WTC11 (cell line): ENCODE measurements at places on chromosomes 11 and 22. TPM values are rescaled to one million over a fixed set of nuclear protein-coding genes. Genes with fewer than 3 reads are reported as not detected.
A peak's percentile ranks its signal among the peaks of the same experiment; 100 is the strongest.

DNA sequence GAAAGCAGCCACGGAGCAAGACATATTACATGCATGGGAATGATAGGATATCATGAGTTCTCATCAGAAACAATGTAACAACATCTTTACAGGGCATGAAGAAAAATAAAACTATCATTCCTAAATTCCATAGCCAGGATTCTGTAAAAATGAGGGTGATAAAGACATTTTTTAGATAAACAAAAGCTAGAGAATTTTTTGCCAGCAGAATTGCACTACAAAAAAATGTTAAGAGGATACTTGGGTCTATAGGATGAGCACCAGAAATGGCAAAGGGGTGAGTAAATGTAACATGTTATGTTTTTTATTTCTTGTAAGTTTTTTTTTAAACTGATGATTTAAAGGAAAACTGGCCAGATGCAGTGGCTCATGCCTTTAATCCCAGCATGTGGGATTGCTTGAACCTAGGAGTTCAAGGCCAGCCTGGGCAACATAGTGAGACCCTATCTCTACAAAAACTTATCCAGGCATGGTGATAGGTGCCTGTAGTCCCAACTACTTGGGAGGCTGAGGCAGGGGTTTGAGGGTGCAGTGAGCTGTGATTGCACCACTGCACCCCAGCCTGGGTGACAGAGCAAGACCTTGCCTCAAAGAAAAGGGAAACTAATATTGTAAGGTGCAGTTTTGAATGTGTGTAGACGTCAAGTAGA, 33.2 kb downstream of the TBX1 start:
- H3K36me3 ChIP-seq, result 0 out of 2 replicates have a peak, but pooled peaks cover 3% of the 10 kb centered on the region
- H3K27ac ChIP-seq, result no peak overlapping the region
- no peaks in the 10 kb centered on the region for H3K4me1 ChIP-seq
- no peak overlapping the region for H3K4me3 ChIP-seq

DNA sequence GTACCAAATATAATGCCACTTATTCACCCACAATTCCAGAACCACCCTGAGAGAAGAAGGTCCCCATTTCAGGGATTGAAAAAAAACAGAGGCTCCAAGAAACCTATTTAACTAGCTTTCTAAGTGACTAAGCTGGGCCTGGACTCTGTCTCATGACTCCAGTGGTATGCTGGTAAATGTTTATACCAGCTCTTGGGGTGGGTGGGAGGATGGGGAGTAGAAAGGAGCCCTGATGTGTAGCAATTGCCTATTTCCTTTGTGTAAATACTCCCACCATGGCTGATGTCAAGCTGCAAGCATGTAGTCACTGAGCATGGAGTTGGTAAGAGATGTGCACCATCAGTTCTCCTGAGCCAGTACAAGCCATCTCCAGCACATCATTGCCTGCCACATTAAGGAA, 2.8 kb downstream of the PRG3 start:
- H3K36me3 ChIP-seq, result no peaks in the 10 kb centered on the region
- no peak overlapping the region for H3K4me3 ChIP-seq
- H3K27me3 ChIP-seq, result peaks cover 41% of the 10 kb centered on the region
- no peak for DNase-seq
- no peak overlapping the region for H3K27ac ChIP-seq

GRCh38 chr11:64694821-64695365, 28.1 kb downstream of the NRXN2 start:
- H3K4me1 ChIP-seq, result peaks cover 21% of the 10 kb centered on the region
- no peaks in the 10 kb centered on the region for H3K36me3 ChIP-seq
- peaks cover 49% of the 10 kb centered on the region for H3K27me3 ChIP-seq
- no peak overlapping the region for H3K4me3 ChIP-seq
- H3K27ac ChIP-seq, result no peak overlapping the region

GRCh38 chr22:44760476-44760875, 8.1 kb downstream of the ARHGAP8 start:
- DNase-seq, result no peak
- H3K36me3 ChIP-seq, result peaks cover 14% of the 10 kb centered on the region
- H3K4me3 ChIP-seq, result no peak overlapping the region
- H3K27me3 ChIP-seq, result no peaks in the 10 kb centered on the region; the same call in 1 of the 2 replicates
- no peak overlapping the region for H3K27ac ChIP-seq

- peaks cover 45% of the 10 kb centered on the region for H3K27me3 ChIP-seq
- H3K4me1 ChIP-seq, result peaks cover 13% of the 10 kb centered on the region
- no peaks in the 10 kb centered on the region for H3K36me3 ChIP-seq
- DNase-seq, result peak; percentile 91
- no peak overlapping the region for H3K27ac ChIP-seq
Measured at GRCh38 chr11:2151500-2152257, 9.3 kb downstream of the INS start.

The CBLIF gene
- total RNA-seq, result not detected in 3 replicates

The SLC22A12 gene
- not detected in 3 replicates for total RNA-seq

The ADM2 gene
- 6.3 to 10.9 TPM (median 7.6 TPM) in 3 replicates for total RNA-seq

The PDGFB gene
- total RNA-seq, result 6.8 to 9.2 TPM (median 7.7 TPM) in 3 replicates

- no peak for DNase-seq
- no peaks in the 10 kb centered on the region for H3K36me3 ChIP-seq
- 0 out of 2 replicates have a peak, but pooled peaks cover 2% of the 10 kb centered on the region for H3K4me1 ChIP-seq
- no peak overlapping the region for H3K27ac ChIP-seq
- peaks cover 5% of the 10 kb centered on the region; the same call in 1 of the 2 replicates for H3K27me3 ChIP-seq
- no peak overlapping the region for H3K4me3 ChIP-seq
Measured at GRCh38 chr22:37157516-37158285, 8.0 kb upstream of the IL2RB start.

GRCh38 chr11:34349882-34350281, 7.9 kb downstream of the ABTB2 start:
- no peak overlapping the region for H3K27ac ChIP-seq
- DNase-seq, result no peak
- peaks cover 12% of the 10 kb centered on the region for H3K4me1 ChIP-seq
- no peak overlapping the region for H3K4me3 ChIP-seq
- no peaks in the 10 kb centered on the region for H3K36me3 ChIP-seq

DNA sequence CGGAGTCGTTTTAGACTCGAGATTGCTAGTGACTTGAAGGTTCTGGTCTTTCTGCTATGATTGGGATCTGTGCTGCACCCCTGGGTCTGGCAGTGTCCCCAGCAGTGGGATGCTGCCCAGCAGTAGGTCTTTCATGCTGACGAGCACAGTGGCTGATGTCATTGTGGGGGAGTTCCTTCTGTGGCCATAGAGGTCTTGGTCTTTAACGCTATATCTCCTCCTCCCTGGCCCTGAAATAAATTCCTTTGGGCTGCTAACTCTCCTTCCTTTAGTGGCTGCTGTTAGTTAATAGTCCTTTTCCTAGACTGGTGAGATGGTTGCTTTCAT, 136.3 kb downstream of the TEAD1 start:
- peak overlapping the region; percentile 61 for H3K27ac ChIP-seq
- H3K36me3 ChIP-seq, result no peaks in the 10 kb centered on the region
- DNase-seq, result no peak
- H3K4me3 ChIP-seq, result no peak overlapping the region

DNA sequence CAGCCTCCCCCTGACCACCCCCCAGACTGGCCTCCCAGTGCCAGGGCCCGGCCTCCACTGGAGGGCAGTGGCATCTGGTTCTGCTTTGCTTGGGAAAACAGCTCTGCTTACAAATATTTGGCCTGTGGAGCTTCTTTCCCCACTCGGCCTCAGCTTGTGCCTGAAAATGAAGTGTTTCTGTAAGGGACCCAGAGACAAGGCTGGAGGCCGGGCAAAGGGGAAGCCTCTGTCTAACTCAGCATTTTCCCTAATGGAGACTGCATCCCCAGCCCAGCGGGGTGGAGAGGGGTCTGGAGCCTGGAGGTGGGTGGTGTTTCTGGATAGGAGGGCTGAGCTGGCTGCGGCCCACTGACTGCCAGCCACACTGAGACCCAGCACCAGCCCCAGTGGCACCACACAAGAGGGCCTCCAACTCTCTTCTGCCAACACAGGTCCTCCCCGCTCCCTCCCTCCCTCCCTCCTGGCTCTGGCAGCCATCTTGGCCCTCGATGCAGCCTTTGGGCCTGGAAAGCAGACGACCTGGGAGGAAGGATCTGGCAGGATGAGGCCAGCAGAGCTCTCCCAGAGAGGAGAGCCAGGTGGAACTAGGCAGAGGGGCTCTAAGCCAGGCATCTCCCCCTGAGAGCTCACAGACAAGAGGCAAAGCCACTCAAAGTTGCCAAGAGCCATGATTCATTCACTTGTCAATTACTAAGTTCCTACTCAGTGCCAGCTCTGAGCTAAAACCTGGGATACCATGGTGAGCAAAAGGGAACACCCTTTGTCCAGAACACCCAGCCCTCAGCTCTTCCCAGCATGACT, 77.1 kb upstream of the CD82 start:
- no peaks in the 10 kb centered on the region for H3K4me1 ChIP-seq
- DNase-seq, result no peak
- peaks cover 12% of the 10 kb centered on the region for H3K36me3 ChIP-seq
- H3K27me3 ChIP-seq, result peaks cover 4% of the 10 kb centered on the region
- H3K4me3 ChIP-seq, result no peak overlapping the region

The MUC2 gene
- total RNA-seq, result 0.07 to 0.60 TPM (median 0.22 TPM) in 3 replicates

DNA sequence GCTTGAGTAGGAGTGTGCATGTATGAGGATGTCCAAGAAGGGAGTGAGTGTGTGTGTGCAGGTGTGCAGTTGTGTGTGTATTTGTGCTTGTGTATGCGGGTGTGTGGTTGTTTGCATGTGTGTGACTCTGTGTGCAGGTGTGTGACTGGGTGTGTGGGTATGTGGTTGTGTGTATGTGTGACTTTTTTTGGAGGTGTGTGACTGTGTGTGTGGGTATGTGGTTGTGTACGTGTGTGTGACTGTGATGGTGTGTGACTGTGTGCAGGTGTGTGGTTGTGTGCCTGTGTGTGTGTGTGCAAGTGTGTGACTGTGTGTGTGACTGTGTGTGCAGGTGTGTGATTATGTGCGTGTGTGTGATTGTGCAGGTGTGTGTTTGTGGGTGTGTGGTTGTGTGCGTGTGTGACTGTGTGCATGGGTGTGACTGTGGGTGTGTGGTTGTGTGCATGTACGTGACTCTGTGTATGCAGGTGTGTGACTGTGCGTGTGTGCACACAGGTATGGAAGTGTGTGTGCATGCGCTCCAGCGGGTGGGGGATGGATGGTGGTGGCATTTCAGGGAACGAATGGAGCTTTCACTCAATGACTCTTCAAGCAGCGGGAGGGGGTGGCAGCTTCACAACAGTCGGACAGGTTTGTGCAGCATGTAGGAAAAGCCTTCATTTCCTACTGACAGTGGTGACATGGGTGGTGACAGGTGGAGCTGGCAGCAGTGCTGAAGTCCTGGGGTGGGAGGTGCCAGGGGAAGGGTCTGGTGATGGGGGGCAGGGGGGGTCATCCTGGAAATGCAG, 47.6 kb downstream of the CACNA1I start:
- H3K4me3 ChIP-seq, result no peak overlapping the region
- no peaks in the 10 kb centered on the region for H3K36me3 ChIP-seq
- H3K4me1 ChIP-seq, result peaks cover 13% of the 10 kb centered on the region
- H3K27ac ChIP-seq, result no peak overlapping the region

GRCh38 chr22:49331878-49332277, 495.8 kb downstream of the BRD1 start:
- DNase-seq, result no peak
- H3K27ac ChIP-seq, result no peak overlapping the region
- no peaks in the 10 kb centered on the region; the same call in none of the 2 replicates for H3K27me3 ChIP-seq
- no peak overlapping the region for H3K4me3 ChIP-seq
- H3K4me1 ChIP-seq, result peaks cover 7% of the 10 kb centered on the region
- no peaks in the 10 kb centered on the region for H3K36me3 ChIP-seq

GRCh38 chr11:76164081-76164480, 42.2 kb downstream of the WNT11 start:
- peaks cover 44% of the 10 kb centered on the region for H3K27me3 ChIP-seq
- no peak for DNase-seq
- no peaks in the 10 kb centered on the region for H3K36me3 ChIP-seq
- no peaks in the 10 kb centered on the region for H3K4me1 ChIP-seq
- H3K4me3 ChIP-seq, result no peak overlapping the region

DNA sequence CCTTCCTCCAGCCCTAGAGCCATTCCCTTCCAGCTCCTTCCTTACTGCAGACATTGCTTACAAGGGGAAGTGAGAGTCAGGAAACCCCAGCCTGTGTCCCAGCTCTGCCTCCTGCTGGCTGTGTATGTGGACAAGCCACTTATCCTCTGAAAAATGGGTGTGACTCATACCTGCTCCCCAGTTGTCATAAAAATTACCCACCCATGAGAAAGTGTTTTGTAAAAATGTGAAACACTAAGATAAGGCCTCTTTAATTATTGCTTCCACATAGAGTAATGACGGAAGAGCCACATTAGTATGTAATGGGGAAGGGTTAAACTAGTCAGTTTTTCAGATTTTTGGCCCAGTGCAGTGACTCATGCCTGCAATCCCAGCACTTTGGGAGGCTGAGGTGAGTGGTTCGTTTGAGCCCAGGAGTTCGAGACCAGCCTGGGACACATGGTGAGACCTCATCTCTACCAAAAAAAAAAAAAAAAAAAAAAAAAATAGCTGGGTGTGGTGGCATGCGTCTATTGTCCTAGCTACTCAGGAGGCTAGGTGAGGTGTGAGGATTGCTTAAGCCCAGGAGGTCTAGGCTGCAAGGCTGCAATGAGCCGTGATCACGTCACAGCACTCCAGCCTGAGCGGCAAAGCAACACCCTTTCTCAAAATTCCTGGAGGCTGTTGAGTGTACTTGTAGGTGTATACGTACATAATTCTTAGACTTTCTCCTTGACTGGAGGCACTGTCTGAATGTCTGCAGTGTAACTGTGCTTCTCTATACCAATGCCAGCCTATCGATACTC, 84.9 kb downstream of the CTTN start:
- no peaks in the 10 kb centered on the region for H3K4me1 ChIP-seq
- H3K36me3 ChIP-seq, result peaks cover 17% of the 10 kb centered on the region
- no peaks in the 10 kb centered on the region for H3K27me3 ChIP-seq
- no peak for DNase-seq
- no peak overlapping the region for H3K4me3 ChIP-seq
- H3K27ac ChIP-seq, result no peak overlapping the region

GRCh38 chr22:28799606-28800307, 612 bp downstream of the XBP1 start:
- peaks cover 46% of the 10 kb centered on the region for H3K36me3 ChIP-seq
- H3K4me1 ChIP-seq, result peaks cover 29% of the 10 kb centered on the region
- no peaks in the 10 kb centered on the region for H3K27me3 ChIP-seq
- H3K4me3 ChIP-seq, result peak overlapping the region; percentile 80
- DNase-seq, result peak; percentile 47
- peak overlapping the region; percentile 95 for H3K27ac ChIP-seq

The DAGLA gene
- total RNA-seq, result 3.1 to 3.4 TPM (median 3.4 TPM) in 3 replicates

- no peak overlapping the region for H3K4me3 ChIP-seq
- no peak overlapping the region for H3K27ac ChIP-seq
- peaks cover 4% of the 10 kb centered on the region; the same call in 1 of the 2 replicates for H3K27me3 ChIP-seq
- peaks cover 35% of the 10 kb centered on the region for H3K4me1 ChIP-seq
- peaks cover 3% of the 10 kb centered on the region; the same call in 1 of the 2 replicates for H3K36me3 ChIP-seq
- DNase-seq, result no peak
Measured at GRCh38 chr11:61163714-61164605, 2.7 kb upstream of the VPS37C start.

- peaks cover 54% of the 10 kb centered on the region for H3K4me1 ChIP-seq
- H3K27ac ChIP-seq, result no peak overlapping the region
- H3K27me3 ChIP-seq, result peaks cover 20% of the 10 kb centered on the region
- DNase-seq, result no peak
- H3K4me3 ChIP-seq, result no peak overlapping the region
Measured at GRCh38 chr11:20367313-20367948, 3.9 kb downstream of the HTATIP2 start.

The TSPAN32 gene
- 0.39 TPM in 1 of 3 replicates, not detected in the others for total RNA-seq

The ROBO3 gene
- 21.3 to 27.5 TPM (median 25.3 TPM) in 3 replicates for total RNA-seq

The PRR5L gene
- 3.9 to 4.6 TPM (median 4.0 TPM) in 3 replicates for total RNA-seq

- peak overlapping the region; percentile 95 for H3K4me3 ChIP-seq
- H3K4me1 ChIP-seq, result peaks cover 20% of the 10 kb centered on the region
- H3K36me3 ChIP-seq, result peaks cover 11% of the 10 kb centered on the region
Measured at GRCh38 chr22:42080287-42080686, 787 bp downstream of the SMDT1 start.

GRCh38 chr11:112558691-112559090, 298.0 kb upstream of the PLET1 start:
- no peak overlapping the region for H3K27ac ChIP-seq
- H3K36me3 ChIP-seq, result no peaks in the 10 kb centered on the region
- peaks cover 12% of the 10 kb centered on the region for H3K4me1 ChIP-seq
- no peaks in the 10 kb centered on the region for H3K27me3 ChIP-seq

The ARL2 gene
- 171 to 248 TPM (median 235 TPM) in 3 replicates for total RNA-seq
